ENCODE measurements at places on chromosomes 13 and 19.

DNA sequence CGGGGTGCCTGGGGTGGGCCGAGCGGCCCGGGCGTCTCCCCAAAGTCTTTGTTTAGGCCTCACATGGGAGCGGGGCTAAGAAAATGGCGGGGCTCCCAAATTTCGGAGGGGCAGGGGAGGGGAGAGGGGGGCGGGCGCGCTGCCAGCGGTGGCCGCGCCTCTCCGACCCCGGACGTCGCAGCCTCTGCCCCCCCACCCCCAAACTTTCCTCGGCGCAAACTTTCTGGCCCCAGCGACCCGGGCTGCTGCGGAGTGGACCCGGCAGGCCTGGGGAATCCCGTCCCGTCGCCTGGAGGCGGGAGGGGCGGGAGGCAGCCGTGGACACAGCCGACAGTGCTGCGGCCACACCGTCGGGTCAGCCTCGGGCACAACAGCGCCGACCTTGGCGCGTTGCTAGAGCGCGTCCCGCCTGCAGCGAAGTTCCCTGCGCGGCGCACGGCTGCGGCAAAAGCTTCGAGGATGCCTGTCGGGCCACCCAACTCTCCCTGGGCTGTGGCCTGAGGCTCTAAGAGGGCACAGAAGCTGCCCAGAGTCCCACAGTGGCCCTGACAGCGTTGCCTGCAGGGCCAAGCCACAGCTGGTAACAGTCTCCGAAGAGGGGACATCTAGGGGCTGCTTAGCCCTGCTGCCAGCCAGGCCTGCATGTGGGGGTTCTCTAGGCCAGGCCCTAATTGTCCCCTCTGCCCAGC, 1.3 kb downstream of the NFIX start:
- DNase-seq = no peak

GRCh38 chr13:106917673-106918556, 350.0 kb upstream of the ARGLU1 start:
- DNase-seq = peak; percentile 89

- peak; percentile 86 for DNase-seq
Measured at GRCh38 chr19:3075605-3076431, 13.5 kb upstream of the TLE5 start.

DNA sequence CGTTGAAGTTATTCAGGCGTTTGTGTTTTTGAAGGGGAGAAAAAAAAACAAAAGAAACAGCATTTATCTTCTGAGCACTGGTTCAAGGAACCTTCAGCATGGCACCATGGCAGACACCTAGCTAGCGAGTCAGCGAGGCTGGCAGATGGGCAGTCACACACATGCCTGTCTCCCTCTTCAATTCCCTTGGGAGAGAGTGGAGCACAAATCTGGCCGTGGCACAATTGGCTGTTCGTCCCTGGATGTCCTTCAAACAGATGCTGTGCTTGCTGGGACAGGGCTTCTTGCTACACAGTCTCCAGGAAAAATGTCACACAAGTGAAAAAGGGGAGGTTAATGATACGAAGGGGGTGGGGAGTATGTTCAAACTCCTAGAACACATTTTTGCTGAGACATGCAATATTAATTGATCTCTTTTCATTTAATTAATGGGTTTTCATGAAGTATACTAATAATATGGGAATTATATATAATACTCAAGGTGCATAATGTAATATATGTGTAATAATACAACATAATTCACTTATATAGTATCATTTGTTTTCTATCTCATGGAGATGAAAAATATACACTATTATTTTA, 1674.5 kb upstream of the SLC10A2 start:
- DNase-seq = peak; percentile 35

- DNase-seq = no peak
Measured at GRCh38 chr13:46615888-46616531, 63.0 kb downstream of the LRCH1 start.

GRCh38 chr19:11214387-11214786, 17.0 kb upstream of the KANK2 start:
- DNase-seq = no peak

DNA sequence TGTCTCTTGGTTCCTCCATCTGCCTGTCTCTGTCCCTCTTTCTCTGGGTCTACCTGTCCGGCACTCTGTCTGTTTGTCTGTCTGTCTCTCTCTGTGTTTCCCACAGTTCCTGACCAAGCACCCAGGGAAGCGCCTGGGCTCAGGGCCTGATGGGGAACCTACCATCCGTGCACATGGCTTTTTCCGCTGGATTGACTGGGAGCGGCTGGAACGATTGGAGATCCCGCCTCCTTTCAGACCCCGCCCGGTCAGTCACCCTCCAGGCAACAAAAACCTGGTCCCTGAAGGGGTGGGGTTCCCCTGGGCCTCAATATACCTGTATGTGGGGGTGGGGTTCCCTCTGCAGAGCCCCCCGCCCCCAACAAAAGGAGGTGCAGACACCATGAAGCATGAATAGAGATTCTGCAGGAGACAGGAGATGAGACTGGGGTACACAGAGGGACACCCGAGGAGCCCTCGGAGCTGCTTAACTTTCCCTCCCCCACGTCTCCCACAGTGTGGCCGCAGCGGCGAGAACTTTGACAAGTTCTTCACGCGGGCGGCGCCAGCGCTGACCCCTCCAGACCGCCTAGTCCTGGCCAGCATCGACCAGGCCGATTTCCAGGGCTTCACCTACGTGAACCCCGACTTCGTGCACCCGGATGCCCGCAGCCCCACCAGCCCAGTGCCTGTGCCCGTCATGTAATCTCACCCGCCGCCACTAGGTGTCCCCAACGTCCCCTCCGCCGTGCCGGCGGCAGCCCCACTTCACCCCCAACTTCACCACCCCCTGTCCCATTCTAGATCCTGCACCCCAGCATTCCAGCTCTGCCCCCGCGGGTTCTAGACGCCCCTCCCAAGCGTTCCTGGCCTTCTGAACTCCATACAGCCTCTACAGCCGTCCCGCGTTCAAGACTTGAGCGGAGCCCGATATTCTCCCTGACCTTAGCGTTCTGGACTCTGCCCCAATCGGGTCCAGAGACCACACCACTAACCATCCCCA, 2.6 kb upstream of the CACNG7 start:
- peak; percentile 88 for DNase-seq

GRCh38 chr13:110662777-110663443, 43.0 kb downstream of the CARS2 start:
- DNase-seq = no peak

GRCh38 chr13:91482427-91482826, 84.0 kb downstream of the GPC5 start:
- DNase-seq = no peak

GRCh38 chr13:21673789-21674489, 3.1 kb downstream of the FGF9 start:
- peak; percentile 85 for DNase-seq

GRCh38 chr19:40321566-40322270, 26.5 kb downstream of the C19orf47 start:
- DNase-seq = no peak

DNA sequence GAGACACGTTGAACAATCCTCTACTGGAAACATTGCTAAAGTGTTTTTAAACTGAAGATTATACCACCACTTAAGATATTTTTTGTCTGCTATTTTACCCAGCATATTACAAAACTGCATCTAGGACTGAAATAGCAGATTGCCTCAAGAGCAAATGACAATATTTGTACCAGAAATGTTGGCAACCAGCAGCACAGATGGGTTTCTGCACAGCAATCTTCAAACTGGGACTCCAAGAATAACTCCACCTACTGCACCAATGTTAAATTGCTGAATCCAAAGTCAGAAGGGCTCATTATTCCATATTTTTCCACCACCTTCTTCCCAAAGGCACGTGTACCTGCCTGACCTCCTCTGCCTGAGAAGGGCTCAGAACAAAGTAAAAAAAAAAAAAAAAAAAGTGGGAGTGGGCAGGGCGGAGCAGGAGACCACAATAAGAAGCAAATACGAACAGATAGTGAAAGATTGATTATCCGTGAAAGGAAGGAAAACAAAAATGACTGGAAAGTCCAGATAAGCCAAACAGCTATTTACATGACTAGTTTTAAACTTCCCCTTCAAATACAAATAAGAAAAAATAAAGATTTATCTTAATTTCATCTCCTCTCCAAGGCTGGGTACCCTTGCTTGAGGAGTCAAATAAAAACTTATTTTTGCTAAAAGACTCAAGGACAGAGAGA, 79.4 kb downstream of the FOXO1 start:
- no peak for DNase-seq

- no peak for DNase-seq
Measured at GRCh38 chr19:36236946-36237310, 22.0 kb downstream of the ZNF146 start.

DNA sequence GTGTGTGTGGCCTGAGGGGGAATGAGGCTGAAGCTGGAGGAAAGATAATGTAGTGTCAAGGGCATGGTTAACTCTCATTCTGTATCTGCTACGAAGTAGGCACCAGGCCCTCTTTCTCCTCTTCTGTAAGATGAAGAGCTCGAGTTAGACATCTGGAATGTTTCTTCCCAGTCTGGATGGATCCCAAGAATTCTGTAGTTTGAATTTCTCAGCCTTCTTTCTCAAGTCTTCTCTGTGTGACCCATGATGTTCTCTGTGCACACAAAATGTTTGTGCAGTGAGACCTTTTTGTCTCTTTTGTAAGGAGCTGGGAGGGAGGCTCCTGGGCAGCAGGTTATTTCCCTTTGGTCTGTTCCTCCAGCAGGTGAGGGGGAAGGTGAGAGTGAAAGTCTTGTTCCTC, 13.7 kb downstream of the FGF9 start:
- no peak for DNase-seq

- no peak for DNase-seq
Measured at GRCh38 chr13:21232196-21232595, 55.7 kb downstream of the MRPL57 start.

All from D341Med (cell line).